NCI-H446 (cell line): ENCODE measurements at places on chromosomes 6 and 20.
A peak's percentile ranks its signal among the peaks of the same experiment; 100 is the strongest.

- DNase-seq = no peak
These were observed 65.5 kb upstream of the BTN3A2 start for GRCh38 chr6:26299286-26300042.

DNA sequence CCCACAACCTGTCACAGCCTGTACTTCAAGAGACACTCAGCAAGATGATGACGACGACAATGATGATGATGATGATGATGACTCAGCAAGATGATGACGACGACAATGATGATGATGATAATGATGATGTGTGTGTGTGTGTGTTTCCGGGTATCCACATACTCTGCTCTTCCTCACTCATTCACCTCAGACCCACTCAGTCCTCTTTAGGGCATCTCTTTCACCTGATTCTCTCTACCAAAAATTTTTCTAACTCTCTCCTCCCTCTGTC is 1.2 kb upstream of the EIF6 start:
- no peak for DNase-seq

DNA sequence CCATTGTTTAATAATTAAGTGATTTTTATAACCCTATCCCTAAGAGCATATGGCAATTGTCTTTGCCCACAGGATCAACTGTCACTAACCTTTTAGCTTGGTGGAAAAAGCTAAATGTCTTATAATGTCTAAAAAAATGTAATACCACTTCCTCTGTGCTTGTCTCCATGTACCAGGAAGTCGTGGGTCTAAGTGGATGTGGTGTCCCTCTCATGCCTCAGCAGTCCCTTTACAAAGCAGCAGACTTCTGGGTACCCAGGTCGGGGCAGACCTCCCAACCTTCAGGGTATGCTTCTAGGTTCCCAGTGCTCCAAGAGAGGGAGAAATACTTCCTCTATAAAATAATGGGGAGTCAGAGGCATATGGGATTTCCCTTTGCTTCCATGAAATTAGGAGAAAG is 74.7 kb downstream of the ZHX3 start:
- no peak for DNase-seq

DNA sequence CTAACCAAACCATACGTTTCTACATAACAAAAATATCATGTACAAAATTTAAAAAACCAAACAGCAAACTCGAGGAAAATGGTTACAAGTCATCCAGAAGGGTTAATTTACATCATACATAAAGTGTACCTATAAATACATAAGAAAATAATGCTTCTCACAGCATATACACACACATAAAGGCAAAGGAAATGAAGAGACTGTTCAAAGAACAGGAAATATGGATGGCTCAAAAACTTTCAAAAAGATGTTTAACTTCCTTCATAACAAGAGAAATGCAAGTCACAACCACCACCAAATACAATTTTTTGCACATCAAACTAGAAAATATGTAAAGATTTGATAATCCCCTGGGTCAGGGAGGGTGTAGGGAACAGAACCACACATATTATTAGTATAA is 7.5 kb downstream of the SLC22A23 start:
- no peak for DNase-seq

DNA sequence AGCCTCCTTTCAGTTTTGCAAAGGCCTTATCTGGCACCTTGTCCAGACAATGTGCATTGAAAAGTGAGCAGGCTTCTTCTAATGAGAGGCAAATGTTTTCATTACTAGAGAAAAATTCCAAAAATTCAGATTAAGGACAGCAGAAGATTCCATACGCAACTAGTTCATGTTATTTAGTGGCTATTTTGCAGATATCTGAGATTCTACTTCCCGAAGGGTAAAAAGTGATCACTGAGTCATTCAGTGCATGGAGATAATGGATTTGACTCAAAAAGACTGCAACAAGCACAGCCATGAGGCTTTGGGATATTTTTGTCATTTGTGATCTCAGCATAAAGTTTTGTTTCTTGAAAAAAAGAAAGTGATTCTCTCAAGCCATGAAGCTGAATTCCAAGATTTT is 29.9 kb downstream of the METTL24 start:
- DNase-seq = no peak

DNA sequence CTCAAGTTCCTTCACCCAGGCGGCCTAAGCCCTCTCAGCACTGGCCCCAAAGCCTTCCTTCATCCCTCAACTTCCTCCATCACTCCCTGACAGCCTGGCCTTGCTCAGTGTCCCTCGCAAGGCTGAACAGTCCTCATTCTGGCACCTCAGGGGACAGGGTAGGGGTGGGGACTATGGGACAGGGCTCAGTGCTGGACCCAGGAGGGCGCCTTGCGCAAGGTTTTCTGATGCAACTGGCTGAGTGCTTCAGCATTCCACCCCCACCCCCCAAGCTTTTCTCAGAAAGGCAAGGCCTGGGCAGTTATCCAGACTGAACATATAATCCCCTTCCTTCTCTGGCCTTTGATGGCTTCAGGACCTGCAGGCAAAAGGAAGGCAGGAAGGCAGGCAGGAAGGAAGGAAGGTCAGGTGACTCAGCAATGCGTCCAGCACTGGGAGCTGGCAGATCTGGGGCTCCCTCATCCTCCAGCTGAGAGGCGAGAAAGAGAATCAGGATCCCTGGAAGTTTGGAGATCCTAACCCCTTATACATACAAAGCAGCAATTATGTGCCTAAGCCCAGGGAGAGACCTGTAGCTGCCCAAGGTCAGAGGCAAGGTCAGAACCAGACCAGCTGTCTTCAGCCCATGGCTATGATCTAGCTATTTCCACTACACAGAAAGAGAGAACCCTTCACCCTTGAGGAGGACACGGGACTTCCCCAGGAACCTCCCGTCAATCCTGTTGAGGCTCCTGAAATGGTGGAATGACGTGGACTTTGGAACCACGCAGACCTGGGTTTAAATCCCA is 8.6 kb upstream of the TRIB3 start:
- no peak for DNase-seq

DNA sequence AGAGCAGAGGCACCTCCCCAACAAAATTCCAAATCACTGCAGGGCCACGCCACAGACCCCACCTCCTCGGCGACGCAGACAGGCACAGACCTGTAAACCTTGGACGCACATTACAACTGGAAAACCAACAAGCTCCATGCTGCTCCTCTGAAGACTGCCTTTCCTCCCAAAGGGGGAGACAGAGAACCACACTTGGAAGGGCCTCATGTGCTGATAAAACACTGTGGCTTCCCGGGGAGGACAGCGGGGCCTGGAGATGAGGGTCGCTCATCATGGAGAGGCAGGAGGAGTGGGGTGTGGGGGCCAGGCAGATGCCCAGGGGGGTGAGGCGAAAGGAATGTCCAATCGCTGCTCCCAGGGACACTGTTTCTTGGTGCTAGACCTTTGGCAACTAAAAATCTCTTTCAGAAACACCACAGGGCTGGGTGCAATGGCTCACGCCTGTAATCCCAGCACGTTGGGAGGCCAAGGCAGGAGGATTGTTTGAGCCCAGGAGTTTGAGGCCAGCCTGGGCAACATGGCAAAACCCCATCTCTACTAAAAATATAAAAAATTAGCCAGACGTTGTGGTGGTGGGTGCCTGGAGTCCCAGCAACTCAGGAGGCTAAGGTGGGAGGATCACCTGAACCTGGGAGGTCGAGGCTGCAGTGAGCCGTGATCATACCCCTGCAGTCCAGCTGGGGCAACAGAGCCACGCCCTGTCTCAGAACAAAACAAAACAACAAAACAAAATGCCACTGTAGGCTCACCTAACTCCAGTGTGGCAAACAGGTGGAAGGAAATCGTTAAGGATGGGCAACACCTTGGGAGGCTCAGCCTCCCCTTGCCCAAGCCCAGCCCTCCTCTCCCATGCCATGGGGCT is 53.8 kb downstream of the ABHD12 start:
- no peak for DNase-seq

DNA sequence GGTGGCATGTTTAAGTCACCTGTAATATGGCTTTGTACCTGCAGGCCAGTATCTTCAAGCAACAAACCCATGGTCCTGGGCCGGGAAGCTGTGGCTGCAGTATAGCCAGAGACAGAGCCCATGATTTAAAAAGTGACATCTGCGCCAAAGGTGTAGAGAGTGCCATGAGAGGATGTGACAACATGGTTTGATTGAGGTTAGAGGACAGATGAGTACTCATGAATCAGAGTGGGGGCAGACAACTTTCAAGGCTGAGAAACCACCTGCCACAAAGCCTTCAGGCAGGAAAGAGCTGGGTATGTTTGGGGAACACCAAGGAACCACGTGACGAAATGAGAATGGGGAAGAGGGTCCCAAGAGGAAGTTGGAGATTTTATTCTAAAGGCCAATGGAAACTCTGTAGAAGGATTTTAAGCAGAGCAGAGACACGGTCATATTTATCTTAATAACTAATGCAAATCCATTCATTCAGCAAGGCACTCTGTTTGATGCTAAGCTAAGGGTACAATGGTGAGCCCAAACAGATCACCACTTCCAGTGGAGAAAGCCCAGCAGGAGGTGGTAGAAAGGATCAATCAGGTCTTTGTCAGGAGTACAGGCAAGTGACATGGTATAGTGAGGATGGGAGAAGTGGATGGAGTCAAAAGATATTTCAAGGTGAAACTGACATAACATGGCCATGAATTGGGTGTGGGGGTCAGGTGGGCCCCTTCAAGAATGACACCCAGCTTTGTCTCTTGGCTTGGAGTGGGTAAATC is 3.4 kb upstream of the MICAL1 start:
- no peak for DNase-seq

GRCh38 chr20:9306521-9306920 is 207.9 kb upstream of the LAMP5 start:
- DNase-seq = no peak

- DNase-seq = no peak
These were observed 2.9 kb upstream of the TUBB2B start for GRCh38 chr6:3230256-3230882.

- no peak for DNase-seq
These were observed 709.9 kb downstream of the TFAP2A start for GRCh38 chr6:9704989-9705388.

GRCh38 chr20:1388253-1388652 is 4.6 kb downstream of the FKBP1A start:
- DNase-seq = no peak

- DNase-seq = no peak
These were observed 29.6 kb upstream of the SYNDIG1 start for GRCh38 chr20:24439737-24440387.

DNA sequence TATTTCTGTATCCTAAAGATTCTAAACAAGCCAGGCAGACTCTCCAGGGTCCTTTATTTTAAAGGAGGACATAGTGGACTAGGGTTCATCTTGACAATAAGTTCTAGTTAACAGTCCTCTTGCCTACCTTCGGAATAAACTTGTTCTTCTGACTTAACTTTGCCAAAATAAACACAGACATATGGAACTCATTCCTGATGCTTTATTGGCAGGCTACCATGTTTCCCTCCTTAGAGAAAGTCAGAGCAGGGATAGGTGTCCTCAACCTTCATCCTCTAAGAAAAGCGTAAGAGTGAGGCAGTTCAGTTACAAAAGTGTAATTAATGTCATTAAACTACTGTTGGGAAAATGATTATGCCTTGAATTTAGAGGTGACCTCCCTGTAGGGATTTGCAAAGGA is 46.9 kb upstream of the NRSN1 start:
- DNase-seq = peak; percentile 83

GRCh38 chr20:18287546-18287914 is 797 bp upstream of the ZNF133 start:
- DNase-seq = no peak

- no peak for DNase-seq
These were observed 242.0 kb upstream of the TBX18 start for GRCh38 chr6:85006362-85006761.

DNA sequence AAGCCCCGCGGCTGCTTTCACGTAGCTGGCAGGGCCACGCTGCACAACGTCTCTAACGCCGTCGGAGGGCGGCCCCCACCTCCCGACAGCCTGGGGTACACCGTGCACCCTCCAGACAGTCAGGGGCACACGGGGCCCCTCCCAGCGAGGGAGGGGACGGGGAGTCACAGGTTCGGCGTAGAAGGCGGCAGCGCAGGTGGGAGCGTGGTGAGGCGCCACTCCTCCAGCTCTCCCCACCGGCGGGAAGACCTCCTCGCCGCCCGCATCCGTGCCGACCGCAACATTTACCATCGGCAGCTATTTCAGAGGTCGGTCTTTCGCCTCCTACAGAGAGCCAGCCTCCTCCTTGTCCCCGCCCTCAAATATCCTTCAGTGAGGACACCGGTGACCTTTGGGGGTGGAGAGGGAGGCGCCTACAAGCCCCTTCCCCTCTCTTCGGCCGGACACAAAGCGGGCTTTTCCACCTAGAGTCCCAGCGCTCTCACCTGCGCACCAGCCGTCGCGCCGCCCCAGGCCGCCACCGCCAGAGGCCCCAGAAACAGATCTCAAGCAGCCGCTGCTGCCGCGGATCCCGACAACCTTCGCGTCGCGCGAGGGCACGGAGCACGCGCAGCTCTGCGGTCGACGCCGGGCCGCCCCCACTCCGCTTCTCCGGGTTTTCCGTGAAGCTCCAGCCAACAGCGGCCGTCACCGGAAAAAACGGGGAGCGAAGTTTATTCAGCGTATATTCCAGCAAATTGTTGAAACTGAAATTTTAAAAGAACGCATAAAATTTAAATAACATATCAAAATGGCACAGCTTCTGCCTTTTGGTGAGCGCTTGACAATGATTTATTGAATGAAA is at the start of gene MKKS:
TSS of gene MKKS (minus strand) at position 600 of the 844 bp plus-strand sequence. CDS start 20,708 bp downstream, outside the sequence.
- DNase-seq = peak; percentile 94

DNA sequence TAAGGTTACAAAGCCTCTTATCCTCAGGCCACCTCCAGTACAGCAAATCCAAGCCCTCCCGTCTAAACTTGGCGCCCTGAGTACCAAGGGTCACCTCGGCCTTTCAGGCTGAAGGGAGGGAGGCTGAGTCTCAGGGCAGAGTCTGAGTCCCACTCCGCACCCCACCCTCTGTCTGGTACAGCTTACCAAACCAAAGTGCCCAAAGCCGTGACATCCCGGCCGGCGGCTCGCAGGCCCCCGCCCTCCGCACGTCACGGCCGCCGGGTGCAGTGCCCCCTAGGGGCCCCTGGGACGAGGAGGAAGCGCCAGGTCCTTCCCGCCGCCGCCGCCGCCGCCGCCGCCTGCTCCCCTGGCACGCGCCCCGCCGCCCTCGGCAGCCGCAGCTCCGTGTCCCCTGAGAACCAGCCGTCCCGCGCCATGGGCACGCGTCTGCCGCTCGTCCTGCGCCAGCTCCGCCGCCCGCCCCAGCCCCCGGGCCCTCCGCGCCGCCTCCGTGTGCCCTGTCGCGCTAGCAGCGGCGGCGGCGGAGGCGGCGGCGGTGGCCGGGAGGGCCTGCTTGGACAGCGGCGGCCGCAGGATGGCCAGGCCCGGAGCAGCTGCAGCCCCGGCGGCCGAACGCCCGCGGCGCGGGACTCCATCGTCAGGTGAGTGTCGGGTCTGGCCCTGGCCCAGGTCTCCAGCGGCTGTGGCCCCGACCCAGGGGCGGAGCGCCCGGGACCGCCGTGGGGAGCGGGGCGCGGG is at the start of gene MTHFD1L:
TSS of gene MTHFD1L (plus strand) at position 297 of the 741 bp plus-strand sequence. CDS start at position 418, 121 bp downstream.
- no peak for DNase-seq

GRCh38 chr6:54680531-54680930 is 166.0 kb upstream of the FAM83B start:
- no peak for DNase-seq

GRCh38 chr6:115984809-115985208 is 75.9 kb downstream of the FRK start:
- no peak for DNase-seq

GRCh38 chr20:6632187-6632586 is 135.3 kb upstream of the BMP2 start:
- peak; percentile 34 for DNase-seq
